T follicular helper cell (primary cell): ENCODE measurements at places on chromosomes 12 and 14.

GRCh38 chr14:105283028-105283427 is 17.8 kb downstream of the BRF1 start:
- no peak for DNase-seq

- no peak for DNase-seq
Observed at GRCh38 chr12:81150382-81150781, 72.5 kb downstream of the ACSS3 start.

- no peak for DNase-seq
Observed at GRCh38 chr14:34951286-34951685, 31.5 kb upstream of the SRP54 start.

- DNase-seq: no peak
Observed at GRCh38 chr14:36515105-36515593, 4.9 kb downstream of the NKX2-1 start.

DNA sequence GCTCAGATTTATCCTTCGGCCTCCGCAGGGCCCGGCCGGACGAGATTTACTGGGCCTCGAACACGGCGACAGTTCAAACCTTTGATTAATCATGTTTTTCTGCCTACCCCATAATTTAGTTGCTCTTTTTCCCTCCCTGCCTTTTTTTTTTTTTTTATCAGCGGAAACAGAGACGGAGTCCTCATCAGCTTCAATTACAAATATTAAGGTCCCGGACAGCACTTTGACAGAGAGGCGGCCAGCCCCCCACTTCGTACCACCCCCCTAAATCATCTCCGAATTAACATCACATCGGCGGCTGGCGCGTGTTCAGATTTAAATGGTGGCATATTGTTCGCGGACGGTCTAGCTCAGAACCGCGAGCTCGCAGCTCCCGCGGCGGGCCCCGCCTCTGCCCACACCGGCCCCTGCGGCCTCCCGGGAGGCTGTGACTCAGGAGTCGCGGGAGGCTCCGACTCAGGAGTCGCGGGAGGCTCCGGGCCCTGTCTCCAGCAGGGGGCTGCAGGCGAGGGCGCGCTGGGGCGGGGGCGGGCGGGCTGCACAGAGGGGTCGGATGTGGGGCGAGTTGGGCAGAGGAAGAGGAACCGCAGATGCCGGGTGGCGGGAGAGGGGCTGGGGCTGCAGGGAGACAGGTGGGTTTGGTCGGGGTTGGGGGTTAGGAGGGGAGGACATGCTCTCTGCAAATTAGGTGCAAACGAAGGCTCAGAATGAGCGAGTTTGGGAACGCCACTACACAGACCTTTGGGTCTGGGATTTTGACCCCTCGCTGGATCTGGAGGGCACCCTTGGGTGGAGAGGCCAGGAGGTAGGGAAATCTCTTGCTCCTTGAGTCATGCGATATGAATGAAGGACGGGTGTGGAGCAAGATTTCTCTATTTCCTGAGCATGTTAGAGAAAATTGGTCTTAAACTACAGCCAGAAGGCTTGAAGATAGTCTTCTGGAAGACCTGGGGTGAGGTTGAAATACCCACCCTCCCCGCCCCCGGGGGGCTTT is 19.6 kb upstream of the ATP5MC2 start:
- DNase-seq: no peak

GRCh38 chr12:114395233-114395632 is 10.7 kb downstream of the TBX5 start:
- no peak for DNase-seq

DNA sequence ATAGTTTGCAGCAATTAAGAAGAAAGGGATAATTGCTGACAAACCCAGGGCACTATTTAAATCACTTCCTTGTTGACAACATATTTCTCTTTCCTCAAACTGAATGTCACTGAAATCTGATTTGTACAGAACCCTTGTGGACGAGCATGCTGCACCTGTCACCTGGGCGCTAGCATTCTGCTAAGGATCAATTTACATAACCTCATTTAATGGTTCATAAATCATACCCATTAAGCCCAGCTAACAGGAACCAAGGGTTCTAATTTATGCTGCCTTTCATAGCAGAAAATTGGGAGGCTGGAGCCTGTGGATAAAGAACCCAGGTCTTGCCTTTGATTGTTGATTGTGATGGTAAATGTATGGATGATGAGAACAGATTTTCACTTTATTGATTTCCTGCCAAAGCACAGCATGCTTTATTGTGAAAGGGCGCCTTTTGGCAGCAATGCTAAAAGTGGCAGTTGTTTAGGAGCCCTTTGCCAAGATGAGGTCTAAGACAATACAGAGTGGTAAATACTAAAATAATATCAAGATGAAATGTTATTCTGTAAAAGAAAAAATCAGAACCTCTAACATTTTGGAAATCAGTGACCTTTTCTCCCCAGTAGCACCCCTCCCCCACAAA is 95.4 kb downstream of the NKX2-1 start:
- DNase-seq: no peak

DNA sequence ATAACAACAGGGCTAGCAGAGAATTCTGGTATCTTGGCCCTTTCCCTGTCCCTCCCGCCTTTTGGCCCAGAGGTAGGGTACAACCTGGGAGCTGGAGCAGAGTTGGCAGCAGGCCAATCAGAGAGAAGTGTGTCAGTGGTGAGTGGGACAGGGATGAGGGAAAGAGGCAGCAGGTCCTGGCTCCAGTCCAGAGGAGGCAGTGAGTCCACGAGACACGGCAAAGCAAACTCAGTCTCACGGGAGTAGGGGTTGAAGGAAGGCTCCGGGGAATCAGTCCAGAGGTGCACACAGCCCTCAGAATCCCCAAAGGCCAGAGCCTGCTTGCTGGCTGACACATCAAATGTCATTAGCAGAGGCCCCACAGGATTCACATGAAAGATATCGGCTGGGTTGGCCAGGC is 7.3 kb downstream of the PAN2 start:
- DNase-seq: no peak

DNA sequence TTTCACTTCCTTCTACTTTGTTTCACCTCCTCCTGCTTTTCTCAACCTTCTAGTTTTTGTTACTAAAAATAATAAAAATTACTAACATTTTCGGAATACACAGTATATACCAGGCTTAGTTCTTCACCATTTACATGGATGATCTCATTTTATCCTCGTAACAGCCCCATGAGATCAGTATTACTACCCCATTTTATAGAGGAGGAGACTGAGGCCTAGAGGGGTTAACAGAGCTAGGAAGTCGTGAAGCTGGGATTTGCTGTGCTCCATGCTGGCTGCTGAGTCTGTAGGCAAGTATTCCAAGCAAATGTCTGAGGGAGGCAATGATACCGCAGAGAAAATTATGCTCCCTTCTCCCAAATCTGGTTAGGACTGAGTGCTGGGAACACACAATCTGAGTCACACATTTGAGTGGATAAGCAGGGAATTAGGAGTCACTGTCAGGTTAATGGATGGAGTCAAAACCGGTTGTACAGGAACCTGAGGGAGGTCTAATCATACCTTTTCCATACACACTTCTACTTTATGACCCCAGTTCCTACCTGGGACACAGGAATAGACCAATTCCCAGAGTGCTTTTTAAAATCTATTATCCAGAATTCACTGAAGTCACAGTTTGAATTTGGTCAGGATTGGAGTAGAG is 51.1 kb downstream of the ZFYVE26 start:
- DNase-seq: no peak

- no peak for DNase-seq
Observed at GRCh38 chr12:77133566-77133965, 68.2 kb upstream of the E2F7 start.

DNA sequence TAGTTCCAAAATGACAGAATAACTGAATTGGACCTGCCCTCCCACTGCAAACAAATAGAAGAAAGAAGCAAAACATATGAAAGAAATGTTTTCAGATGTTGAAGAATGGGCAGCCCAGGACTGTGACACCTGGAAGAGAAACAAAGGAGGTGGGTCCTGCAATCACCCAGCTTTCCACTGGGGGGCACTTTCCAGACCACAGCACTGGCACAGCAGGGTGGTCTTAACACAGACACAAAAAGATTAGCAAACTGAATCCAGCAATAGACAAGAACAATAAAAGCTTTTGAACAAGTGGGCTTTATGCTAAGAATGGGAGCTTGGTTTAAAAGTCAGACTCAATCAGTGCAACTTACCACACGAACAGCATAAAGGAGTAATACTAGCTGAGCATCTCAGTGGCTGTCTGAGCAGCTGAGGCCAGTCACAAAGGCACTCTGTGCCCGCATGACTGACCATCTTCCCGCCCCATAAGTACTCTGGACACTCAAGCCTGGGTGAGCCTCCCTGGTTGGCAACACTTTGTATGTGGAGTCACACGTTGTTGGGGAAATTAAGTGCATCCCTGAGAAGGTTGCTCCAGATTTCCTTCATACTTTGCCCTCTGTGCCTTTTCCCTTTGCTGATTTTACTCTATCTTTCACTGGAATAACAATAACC is 27.7 kb downstream of the JKAMP start:
- no peak for DNase-seq

DNA sequence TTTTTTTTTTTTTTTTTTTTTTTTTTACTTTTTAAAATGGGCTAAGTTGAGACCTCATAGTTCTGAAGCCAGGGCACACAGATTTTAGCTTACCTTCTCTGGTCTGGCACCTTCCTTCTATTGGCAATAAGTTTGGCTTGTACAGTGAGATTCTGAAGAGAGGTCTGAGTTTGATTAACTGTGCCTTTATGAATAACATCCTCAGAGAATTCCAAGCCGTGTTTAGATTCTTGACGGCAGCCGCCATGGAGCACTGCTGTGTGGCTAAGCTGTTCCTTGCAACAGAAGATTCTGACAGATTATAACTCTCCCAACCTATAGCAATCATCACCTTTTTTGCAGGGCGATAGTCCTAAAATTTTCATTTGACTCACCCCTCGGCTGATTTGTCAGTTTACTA is 354.9 kb upstream of the FAR2 start:
- no peak for DNase-seq

- no peak for DNase-seq
Observed at GRCh38 chr14:34181338-34181737, 230.5 kb upstream of the EGLN3 start.

GRCh38 chr14:25350802-25351201 is 300.9 kb upstream of the STXBP6 start:
- DNase-seq: no peak

GRCh38 chr14:81884382-81884781 is 350.7 kb upstream of the SEL1L start:
- DNase-seq: no peak

DNA sequence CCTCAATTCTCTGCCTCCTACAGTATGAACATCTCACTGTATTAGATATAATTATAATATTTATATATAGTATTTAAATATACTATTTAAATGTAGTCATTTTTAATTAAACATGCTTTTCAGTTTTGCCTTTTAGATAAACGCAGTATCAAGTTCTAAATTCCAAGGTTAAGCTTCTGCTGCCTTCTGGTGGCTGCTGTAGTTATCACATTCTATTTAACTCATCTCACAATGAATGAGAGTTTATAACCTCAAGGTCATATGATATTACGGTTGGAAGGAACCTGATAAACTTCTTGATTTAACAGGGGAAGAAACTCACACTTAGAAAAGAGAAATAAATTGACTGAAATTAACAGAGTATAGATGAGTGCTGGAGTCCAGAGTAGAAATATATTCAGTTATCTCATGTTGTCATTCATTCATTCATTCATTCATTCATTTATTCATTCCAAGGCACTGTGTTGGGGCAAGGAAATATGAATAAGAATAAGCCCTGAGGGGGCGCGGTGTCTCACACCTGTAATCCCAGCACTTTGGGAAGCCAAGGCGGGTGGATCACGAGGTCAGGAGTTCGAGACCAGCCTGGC is 31.9 kb downstream of the GUCY2C start:
- no peak for DNase-seq

DNA sequence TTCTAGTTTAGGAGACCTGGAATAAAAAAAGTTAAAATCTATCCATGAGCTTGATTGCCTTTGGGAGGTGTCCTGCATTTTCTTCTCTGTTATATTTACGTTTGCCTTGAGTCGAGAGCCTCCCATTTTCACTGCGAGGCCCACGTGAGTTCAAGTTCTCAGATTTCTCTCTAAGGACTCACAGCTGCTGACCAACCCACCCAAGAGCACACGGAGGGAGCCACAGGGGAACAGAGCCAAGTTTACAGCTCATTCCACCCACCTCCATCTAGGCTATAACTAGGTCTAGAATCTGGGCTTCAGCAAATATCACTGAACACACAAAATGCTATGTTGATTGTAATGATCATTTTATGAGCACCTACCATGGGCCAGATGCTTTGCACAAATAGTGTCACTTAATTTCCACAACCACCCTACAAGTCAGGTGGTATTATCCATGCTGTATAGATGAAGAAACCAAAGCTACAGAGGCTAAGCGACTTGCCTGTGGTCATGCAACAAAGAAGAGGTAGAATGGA is 16.7 kb downstream of the ALDH1L2 start:
- no peak for DNase-seq

DNA sequence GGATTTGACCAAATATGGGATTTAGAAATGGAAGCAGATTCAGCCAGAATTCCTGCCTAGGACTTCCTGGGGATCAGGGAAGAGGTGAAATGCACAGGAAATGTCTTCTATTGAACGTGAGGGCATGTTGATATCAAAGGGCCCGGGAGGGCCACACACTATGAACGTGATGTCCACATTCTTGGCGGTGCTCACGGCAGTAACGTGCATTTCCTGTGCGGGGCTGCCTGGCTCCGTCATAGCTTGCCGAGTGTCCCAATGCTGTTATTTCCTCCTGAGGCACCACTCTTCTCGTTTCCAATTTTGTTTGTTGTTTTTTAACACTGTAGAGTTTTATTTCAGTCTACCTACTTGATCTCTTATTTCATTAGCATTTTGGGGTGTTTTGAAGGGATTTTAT is 67.3 kb downstream of the ZNF664 start:
- no peak for DNase-seq

DNA sequence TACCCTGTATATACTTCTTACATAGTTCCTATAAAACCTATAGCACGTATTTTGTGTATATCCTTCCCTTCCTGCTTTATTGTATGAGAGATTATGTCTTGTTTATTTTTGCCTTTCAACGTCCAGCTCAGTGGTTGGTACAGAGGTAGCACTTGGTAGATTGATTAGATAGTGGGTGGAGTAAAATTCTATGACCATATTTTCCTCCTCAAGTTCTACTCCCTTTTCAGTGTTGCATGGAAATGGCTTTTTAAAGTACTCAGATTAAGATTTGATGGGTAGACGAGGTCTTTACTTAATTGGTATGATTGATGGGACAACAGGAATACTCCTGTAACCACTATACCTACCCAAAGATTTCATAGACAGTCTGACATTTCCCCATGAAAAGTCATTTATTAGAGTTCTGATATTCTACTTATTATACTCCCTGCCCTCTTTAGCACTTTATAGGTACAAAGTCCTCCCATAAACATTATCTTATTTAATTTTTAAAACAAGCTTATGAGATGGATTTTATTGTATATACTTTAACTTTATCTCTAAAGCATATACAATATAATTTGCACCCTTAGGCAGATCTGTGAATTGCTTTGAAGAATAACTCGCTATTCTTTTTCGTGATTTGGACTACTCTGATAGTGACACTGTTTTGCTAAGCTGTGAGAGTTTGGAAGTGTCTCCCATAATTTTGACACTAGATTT is 348.0 kb downstream of the RAD51B start:
- no peak for DNase-seq
